NCI-H1930 (cell line): ENCODE measurements at places on chromosomes 1 and 21.

DNA sequence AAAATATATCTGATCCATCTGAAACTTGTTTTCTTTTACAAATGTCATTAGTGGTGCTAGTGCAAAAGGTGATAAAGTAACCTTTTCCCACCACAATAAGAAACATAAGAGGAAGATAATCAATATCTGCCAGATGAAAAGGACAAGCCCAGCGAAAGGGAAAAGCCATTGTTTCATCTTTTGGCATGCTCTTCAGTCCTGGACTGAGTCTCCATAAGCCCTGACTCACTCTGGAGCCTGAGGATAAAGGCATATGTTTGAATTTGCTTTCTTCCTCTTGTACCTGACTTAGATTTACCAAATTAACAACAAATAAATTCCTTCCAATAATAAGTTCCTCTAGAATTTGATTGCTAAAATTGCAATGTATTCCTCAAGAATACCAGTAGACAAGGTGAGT, 13.6 kb downstream of the DNAJC11 start:
- DNase-seq = no peak

GRCh38 chr1:234495231-234495990, 16.4 kb upstream of the TARBP1 start:
- DNase-seq = no peak

DNA sequence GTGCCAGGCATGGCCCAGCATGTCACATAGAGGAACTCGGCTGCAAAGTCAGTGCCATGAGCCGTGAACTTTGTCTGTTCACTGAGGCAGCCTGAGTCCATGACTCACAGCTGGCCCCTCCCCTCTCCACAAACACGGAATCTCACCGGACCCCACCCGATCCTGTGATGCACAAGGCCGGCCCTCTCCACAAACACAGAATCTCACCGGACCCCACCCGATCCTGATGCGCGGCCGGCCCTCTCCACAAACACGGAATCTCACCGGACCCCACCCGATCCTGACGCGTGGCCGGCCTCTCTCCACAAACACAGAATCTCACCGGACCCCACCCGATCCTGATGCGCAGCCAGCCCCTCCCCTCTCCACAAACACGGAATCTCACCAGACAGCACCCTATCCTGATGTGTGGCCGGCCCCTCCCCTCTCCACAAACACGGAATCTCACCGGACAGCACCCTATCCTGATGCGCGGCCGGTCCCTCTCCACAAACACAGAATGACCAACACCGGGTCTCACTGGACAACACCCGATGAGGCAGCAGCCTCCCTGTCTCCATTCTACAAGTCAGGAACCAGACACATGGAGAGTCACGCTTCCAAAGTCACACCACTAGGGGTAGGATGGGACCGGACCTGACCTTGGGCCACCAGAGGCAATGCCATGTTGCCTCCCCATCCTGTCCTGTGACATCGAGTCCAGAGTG, 39.6 kb upstream of the GPR153 start:
- no peak for DNase-seq

DNA sequence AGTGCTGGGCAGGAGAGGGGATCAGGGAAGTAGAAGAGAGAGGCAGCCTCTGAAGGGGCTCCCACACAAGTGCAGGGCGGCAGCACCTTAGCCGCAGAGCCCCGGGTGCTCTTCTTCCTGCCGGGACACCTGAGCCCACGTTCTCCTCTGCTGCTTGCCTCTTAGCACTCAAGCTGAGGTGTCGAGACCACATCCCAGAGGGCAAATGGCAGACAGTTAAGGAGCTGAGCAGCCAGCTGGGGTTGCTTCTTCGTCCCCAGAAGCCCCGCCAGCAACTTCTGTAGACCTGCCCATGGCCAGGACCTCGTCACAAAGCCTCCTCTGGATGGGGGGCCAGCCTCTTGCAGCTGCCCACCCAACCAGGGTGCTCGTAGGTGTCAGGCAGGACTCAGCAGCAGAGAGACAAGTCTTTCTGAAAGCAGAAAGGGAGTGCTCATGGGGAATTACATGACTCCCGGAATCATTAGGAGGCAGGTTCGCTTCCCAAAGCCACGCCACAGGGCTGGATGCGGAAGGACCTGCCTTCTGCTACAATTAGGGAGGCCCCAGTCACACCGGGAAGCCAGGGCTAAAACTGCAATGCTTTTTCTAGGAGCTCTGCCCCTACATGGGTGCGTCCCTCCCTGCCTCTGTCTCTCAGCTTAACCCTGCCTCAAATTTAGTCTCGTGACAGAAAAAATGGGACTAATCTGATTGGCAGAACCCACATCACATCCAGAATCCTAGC, 141.4 kb upstream of the RAB4A start:
- no peak for DNase-seq

DNA sequence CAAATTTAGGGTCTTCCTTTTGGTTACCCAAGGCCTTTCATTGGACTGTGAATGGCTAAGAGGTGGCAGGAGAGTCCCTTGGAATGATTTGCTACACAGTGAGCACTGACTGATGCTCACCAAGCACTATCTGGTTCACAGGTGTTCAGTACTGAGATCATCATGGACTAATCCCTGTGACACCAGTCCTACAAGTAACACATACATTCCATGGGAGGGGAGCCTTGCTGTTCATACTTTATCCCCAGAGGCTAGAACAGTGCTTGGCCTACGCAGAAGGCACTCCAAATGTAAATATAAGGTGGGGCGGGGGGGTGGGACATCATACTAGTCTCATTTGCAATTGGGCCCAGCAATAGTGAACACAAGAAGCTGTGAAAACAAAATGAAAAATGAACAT, 20.5 kb upstream of the TMEM200B start:
- DNase-seq = no peak

DNA sequence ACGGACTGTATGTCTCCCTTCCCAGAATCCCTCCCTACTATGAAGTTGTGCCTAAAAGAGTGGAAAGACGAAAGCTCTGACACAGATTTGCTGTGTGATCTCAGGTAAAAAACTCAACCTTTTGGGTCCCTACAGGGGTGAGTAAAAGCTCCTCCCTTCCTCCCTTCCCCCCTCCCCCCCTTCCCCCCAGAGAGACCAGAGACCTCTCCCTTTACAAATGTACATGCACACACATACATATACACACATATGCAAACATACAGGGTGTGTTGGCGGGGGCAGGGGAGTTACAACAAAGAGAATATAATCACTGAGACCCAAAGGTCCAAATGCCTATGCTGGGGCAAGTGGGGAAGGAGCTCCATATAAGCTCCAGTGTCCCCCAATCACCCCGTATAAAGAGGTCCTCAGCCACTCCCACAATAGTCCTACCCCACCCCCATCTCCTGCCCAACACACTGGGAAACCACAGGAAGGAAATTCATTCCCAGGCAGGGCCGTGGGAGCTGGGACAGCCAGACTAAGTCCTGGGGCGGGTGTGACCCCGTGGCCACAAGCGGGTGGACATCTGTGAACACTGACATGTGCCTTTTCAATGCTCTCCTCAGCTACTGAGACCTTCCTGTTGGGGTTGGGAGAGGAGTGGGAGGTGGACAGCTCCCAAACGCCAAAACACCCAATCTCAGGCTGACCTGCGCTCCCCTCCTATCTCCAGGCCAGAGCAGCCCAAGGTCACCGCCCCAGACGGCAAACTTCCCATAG, 2.0 kb downstream of the MEF2D start:
- no peak for DNase-seq

DNA sequence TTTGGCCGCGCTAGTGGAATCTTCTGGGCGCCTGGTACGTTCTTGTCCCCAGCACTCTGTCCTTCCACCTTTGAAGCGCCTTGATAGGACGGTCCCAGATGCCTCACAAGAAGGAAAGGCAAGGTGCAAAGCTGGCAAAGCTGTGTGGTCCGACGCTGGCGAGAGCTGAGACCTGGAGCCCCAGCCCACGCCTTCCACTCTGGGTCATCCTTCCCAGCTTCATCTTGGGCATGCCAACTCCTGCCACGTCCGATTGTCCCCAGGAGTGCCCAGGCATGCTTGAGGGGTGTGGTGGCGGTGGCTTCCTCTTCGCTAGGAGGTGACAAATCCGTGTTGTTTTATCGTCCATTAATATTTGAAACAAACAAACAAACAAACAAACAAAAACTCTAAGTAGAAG, 123.9 kb upstream of the DPYD start:
- no peak for DNase-seq

GRCh38 chr21:41011951-41012366, 156.0 kb upstream of the BACE2 start:
- no peak for DNase-seq

DNA sequence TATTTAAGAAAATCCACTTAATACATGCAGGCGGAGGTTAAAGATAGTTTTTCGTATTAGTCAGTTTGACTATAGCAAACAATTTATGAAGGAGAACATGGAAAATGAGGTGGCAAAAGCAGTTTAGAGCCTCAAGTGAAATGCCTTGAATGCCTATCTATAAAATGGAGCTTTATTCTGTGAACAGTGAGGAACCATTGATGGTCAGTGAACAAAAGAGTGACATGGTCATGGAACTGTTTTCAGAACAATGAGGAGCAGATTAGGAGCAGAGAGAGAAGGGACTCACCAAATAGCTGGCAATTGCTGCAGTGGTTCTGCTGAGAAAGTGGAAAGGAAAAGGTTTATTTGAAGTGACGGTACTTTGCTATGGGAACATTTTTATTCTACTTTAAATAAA, 299.8 kb downstream of the DUSP10 start:
- DNase-seq = no peak

DNA sequence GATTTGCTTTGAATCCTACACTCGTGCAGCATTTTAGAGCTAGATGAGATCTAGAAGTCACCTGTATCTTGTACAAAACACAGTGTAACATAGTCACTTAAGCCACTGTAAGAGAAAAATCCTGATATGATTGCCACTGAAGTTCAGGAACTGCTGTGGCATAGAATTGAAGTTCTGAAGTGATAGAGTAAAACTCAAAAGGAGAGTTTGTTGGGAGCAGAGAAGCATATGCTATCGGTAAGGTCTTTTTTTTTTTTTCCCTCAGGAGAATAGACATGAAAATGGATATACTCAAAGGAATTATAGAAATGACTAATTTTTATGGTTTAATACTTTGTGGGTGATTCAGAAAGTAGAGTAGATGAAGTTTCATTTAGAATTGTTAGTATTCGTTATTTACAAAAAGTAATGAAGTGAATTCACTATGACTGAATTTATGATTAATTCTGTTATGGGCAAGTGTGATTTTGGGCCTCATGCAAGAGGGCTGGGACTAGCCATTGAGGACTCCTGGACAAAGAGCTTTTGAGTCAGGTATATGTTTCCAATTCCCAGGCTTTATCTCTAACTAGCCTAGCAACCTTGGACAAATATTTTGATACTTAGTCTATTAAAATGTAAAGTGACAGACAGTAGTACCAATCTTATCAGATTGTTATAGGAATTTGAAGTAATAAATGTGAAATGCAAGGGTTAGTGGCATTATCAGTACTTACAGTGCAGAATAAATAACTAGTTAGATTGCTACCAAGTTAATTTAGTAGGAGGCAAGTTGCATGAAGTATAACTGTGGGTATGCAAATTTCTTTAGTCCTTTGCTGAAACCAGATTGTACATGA, 3.1 kb downstream of the KCTD3 start:
- no peak for DNase-seq

- peak; percentile 86 for DNase-seq
Observed at GRCh38 chr1:156053768-156054499, at the start of gene UBQLN4. UBQLN4 (minus strand) TSS chr1:156053798; CDS start chr1:156053701, 97 bp downstream.

GRCh38 chr1:150692720-150693119, 4.2 kb downstream of the GOLPH3L start:
- DNase-seq = no peak

- no peak for DNase-seq
Observed at GRCh38 chr1:54135436-54136120, 17.2 kb downstream of the CDCP2 start.

DNA sequence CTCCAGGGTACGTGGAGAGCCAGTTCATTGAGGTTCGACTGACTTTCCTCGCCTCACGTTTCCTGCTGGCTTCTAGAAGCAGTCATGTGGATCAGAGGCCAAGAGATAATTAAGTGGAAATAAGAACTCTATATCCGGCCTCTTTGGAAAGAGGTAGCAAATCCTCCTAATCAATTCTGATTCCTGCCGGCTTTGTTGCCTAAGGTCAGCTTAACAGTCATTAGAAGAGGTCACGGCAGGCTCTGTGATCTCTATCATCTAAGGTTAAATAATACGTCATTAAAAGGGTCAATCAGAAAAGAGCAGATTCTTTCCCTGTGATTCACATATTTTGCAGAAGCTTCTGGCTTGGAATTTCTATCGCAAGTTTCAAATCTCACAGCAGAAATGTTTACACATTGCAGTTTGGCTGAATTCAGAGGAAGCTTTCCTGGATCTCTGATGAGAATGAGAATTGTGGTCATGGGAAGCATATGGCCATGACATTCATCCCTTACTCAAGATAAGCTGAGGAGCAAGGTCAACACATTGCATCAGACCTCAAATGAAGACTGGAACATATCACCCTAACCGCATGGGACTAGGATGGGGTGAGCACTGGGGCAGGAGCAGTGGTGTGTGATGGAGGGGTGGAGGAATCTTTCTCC, 189.4 kb downstream of the PBX1 start:
- no peak for DNase-seq

DNA sequence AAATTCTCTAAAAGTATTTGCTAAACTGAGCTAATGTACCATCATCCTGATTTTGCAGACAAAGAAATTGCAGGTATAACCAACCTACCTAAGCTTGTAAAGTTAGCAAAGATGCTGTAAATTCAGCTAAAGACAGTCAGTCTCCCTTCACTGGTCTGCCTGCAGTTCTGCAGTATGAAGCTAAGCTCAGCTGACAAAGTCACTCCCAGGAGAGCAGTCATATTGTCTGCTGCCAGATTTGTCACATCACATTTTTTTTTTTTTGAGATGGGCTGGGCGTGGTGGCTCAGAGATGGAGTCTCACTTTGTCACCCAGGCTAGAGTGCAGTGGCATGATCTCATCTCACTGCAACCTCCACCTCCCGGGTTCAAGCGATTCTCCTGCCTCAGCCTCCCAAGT, 8.9 kb upstream of the CMPK1 start:
- no peak for DNase-seq

GRCh38 chr1:14362331-14362730, 236.2 kb upstream of the KAZN start:
- DNase-seq = no peak

GRCh38 chr21:43834146-43834905, 30.7 kb upstream of the AGPAT3 start:
- no peak for DNase-seq

DNA sequence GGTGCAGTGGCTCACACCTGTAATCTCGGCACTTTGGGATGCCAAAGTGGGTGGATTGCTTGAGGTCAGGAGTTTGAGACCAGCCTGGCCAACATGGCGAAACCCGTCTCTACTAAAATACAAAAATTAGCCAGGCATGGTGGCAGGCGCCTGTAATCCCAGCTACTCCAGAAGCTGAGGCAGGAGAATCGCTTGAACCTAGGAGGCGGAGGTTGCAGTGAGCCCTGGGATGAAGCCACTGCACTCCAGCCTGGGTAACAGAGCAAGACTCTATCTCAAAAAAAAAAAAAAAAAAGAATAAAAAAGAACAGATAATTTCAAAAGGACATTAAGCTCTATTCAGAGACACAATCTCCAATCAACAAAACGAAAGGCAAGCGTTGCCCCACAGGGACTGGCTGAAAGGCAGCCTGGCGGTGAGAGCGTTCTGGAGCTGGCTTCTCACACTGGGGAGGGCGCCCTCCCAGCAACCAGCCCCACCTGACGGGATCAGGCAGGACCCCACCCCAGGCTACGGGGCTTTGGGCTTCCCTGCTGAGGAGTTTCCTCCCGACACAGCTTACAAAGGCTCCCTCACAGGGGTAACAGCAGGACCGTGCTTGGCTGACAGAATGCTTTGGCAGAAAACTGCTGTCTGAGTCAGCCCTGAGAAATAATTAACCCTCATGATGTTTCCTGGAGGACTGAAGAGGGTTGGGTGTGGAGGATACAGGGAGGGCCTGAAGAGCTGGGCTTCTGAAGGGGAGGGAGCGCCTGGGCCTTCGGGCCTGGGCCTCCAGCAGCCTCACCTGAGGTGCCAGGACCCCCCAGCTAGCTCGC, 31.1 kb upstream of the SRP9 start:
- no peak for DNase-seq
